PC-3 (cell line): ENCODE measurements at places on chromosomes 12 and 14. TPM values are rescaled to one million over a fixed set of nuclear protein-coding genes. Genes with fewer than 3 reads are reported as not detected.

Gene COQ10A
- 9.2 and 9.8 TPM in 2 replicates for total RNA-seq

Gene NEUROD4
- total RNA-seq = not detected in 2 replicates

Gene FSCB
- 0.12 and 0.15 TPM in 2 replicates for total RNA-seq

Gene OR4E1
- not detected in 2 replicates for total RNA-seq

Gene CNTN1
- not detected in 2 replicates for total RNA-seq

Gene AICDA
- total RNA-seq = not detected in 2 replicates

Gene KCNH5
- total RNA-seq = not detected in 2 replicates

Gene CATSPERB
- not detected in 2 replicates for total RNA-seq

Gene GPR84
- not detected in 2 replicates for total RNA-seq

DNA sequence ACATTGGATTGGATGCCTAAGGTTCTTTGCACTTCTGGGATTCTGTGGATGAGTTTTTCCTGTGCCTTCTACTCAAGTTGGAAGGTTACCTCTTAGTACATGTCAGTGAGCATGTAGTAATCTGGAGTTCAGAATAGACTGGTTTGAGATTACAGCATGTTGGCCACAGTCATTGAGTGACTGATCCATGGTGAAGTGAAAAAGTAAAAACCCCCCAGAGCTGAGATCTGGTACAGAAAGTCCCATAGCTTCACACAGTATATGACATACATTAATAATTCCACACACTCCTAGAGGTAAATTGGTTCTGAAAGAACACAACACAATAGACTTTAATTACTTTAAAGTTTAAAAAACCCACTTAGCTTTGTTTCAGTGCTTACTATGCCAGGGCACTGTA is 11.9 kb upstream of the CCND2 start:
- DNase-seq = no peak

DNA sequence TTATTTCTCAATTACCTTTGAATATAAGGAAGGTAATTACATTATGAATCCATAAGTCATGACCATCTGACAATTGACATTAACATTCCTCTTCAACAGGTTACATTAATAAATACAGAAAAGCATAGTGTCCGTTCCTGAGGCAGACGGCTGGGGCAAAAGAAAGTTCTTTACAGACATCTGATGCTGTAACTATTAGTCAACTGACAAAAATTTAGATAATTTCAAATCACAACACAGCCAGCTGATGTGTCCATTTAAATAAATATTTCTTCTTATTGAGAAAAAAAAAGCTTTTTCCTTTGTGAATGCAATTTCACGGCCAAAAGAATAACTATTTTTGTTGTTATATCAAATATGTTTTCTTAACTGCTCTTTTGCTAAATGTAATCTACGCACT is 9.2 kb upstream of the PYROXD1 start:
- peak; percentile 16 for DNase-seq

- peak; percentile 47 for DNase-seq
Observed at GRCh38 chr12:114729731-114730130, 45.8 kb upstream of the TBX3 start.

DNA sequence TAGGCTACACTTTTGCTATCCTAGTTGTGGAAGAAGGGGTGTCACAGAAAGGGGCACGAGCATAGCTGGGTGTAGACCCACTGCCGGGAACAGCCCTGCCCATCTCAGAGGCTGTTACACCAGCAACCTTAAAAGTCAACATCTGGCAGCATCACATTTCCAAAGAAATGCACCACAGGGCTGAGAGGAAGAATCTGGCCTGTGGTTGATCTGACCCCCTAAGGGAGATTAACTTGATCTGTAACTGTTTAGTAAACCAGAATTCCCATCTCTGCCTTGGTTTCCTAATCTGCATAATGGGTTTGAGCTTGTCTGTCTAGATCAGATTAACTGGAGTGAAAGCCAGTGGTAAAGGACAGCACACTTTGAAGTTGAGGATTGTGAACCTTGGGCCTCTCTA is 1.3 kb downstream of the LRP1-AS start:
- DNase-seq = no peak

DNA sequence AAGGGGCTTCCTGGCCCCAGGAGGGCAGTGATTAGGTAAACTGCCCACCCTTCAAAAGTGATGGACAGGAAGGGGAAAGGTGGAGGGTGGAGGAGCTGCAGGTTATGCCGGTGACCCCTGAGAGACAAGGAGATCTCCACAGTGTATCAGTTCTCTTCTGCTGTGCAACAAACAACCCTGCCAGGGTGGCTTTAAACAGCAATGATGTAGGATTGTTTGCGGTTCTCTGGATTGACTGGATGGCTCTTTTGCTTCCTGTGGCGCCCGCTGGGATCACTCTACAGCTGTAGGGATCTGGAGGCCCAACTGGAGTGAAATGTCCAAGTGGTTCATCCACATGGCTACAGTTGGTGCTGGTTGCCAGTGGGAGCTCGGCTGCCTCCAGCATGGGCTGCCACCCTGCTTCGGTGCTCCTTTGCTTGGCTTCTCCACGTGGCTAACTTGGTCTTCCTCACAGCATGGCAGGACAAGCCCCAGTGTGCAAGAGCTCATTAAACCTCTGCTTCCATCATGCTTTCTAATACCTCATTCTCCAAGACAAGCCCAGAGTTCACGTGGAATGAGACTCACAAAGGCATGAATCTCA is 8.6 kb upstream of the ANKRD9 start:
- DNase-seq = no peak

DNA sequence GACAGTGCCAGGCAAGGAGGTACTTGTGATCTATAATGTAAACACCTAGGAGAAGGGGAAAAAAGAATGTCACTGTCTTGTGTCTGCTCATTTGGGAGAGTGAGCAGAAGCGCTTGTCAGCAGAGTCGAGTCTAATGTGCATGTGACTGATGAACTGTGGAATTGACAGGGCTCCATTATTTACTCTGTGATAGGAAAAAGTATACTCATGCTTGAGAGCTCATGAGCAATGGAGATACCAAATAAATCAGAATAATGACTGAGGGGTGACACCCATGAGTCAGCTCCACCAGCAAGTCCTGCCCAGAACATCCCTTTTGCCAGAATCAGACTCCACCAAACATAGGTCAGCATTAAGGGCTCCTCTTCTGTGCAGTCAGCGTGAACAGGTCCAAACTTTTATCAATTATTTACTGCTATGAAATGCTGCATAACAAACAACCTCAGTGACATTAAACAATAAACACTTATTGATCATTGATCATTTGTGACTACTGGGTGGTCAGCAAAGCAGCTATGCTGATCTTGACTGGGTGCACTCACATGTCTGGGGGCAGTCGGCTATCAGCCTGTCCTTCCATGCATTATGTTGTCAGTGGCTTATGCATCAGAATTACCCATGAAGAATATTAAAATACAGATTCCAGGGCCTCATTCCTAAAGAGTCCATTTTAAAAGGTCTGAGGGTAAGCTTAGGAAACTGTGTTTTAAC is 29.2 kb upstream of the WSCD2 start:
- DNase-seq = no peak

- peak; percentile 23 for DNase-seq
Observed at GRCh38 chr12:52295663-52296062, 4.3 kb upstream of the KRT81 start.

DNA sequence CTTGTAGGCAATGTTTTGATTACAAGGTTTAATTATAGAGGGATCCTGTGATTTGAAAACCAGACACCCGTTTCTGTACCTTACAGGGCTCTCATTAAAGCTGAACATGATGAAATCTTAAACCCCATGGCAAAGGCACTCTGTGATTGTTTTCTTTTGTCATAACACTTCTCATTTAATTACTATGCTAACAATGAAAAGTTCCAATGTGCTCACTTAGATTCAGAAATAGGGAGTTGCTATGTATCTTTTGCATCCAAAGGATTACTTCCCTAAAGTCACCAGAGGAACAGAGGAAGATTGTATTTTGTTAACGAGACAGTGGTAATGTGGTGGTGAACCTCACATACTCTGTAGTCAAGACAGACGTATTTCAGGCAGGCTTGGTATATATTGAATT is 81.5 kb upstream of the MYF6 start:
- no peak for DNase-seq

GRCh38 chr14:53325176-53325806 is 172.2 kb upstream of the DDHD1 start:
- peak; percentile 27 for DNase-seq

DNA sequence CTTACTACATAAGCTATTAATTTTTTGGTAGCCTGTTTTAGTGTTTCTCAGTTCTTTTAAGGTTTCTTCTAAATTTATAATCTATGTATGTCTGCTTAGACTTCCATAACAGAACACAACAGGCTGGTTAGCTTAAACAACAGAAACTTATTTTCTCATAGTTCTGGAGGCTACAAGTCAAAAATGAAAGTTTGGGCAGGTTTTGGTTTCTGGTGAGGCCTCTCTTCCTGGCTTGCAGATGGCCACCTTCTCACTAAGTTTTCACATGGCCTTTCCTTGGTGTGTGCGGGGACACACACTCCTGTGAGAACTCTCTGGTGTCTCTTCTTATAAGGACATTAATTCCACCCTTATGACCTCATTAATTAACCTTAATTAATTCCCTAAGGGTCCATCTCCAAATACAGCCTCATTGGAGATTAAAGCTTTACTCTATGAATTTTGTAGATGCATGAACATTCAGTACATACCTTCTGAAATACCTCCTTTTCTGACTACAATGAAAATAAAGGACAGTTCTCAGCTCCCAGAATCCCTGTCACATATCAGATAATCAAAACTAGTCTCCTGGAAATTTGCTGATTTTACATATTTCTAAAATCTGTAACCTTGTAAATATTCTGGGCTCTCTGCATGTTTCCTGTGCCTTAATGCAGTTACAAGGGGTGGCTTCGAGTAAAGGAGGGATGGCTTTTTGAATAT is 23.2 kb upstream of the BMAL2 start:
- no peak for DNase-seq

DNA sequence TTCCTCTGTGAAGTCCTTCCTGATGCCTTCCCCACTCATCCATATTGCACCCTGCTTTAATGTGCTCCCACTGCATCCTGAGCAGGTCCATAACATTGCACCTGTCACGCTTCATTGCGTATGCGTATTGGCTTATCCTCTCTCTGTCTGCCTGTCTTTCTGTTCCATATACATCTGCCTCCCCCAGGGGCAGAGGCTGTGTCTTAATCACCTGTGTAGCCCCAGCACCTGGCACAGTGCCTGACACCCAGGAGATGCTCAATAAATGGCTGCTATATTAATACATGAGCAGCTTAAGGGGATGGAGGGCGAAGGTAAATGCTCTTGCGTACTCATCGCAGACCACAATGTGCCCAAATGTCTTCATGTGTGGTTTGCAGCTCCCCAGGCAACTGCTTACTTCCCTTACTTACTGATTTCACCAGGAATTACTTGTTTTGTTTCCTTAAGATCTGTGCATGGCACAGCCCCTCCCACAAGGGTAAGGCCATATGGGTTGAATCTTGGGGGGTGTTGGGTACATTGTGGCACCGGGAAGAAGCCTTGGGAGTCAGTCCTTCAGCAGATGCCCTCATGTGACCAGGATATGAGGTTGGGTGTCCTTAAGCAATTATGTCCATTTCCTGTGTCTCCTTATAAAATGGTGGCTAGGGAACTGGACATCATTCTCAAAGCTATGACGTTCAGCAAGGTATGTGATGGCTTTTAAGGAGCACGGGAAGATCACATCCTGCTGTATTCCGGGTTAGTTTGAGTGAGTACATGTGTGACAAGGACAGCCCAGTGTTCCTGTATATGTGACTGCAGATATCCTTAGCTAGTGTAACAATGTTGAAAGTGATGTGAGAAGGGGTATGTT is 848 bp upstream of the CPNE6 start:
- DNase-seq = no peak

GRCh38 chr14:92965281-92965680 is 42.3 kb downstream of the CHGA start:
- DNase-seq = no peak
